Activated naive CD8-positive, alpha-beta T cell treated with anti-CD3 and anti-CD28 coated beads for 36 hours (primary cell): ENCODE measurements at places on chromosomes 7 and 10.
A peak's percentile ranks its signal among the peaks of the same experiment; 100 is the strongest.

- DNase-seq: no peak
- no peak overlapping the region for H3K4me3 ChIP-seq
- H3K27ac ChIP-seq: no peak overlapping the region
These were observed 80.0 kb upstream of the STK17A start for GRCh38 chr7:43502941-43503340.

DNA sequence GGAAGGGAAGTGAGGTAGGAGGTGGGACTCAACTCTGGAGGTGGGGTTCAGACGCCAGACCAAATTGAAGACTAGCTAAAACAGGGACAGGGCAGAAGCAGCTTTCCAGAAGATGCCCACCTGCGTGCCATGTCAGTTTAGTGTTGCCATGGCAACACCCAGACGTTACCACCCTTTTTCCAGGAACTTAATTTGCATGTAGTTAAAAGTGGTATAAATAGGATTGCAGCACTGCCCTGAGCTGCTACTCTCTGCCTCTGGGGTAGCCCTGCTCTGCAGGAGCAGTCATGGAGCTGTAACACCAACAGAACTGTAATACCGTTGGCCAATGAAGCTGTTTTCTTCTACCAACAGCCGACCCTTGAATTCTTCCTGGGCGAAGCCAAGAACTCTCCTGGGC is 93.8 kb downstream of the PRKCQ start:
- no peak overlapping the region for H3K4me3 ChIP-seq
- H3K27ac ChIP-seq: peak overlapping the region; percentile 51
- no peaks in the 10 kb centered on the region for H3K27me3 ChIP-seq
- H3K36me3 ChIP-seq: peaks cover 71% of the 10 kb centered on the region
- no peak for DNase-seq

DNA sequence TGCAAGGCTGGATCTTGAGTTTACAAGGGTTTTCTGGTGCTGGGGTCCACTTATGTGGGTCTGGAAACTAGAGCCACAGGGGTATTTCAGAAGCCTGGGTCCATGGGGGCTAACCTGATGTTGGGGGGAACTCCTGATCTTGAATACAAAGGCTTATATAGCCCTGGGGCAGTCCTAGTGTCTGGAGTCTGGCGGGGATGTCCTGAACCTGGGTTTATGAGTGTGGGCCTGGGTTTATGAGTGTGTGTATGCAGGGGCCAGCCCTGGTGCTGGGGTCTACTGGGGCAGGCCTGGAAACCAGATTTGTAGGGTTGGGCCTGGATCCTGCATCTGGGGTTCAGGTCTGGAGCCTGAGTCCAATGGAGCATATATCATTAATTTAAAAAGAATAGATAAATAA is 146.5 kb upstream of the C1GALT1 start:
- DNase-seq: no peak
- H3K27ac ChIP-seq: no peak overlapping the region
- H3K27me3 ChIP-seq: peaks cover 23% of the 10 kb centered on the region
- no peaks in the 10 kb centered on the region for H3K4me1 ChIP-seq
- H3K36me3 ChIP-seq: no peaks in the 10 kb centered on the region
- H3K4me3 ChIP-seq: no peak overlapping the region

- no peaks in the 10 kb centered on the region for H3K36me3 ChIP-seq
- no peak for DNase-seq
- no peak overlapping the region for H3K4me3 ChIP-seq
- no peaks in the 10 kb centered on the region for H3K27me3 ChIP-seq
- H3K27ac ChIP-seq: no peak overlapping the region
These were observed 190.3 kb upstream of the ETV1 start for GRCh38 chr7:14179781-14180180.

GRCh38 chr7:149605696-149606095 is 108.1 kb upstream of the ZNF746 start:
- DNase-seq: no peak
- no peak overlapping the region for H3K27ac ChIP-seq
- peaks cover 23% of the 10 kb centered on the region for H3K4me1 ChIP-seq
- H3K27me3 ChIP-seq: no peaks in the 10 kb centered on the region

GRCh38 chr7:131623154-131623553 is 66.7 kb upstream of the PODXL start:
- H3K4me1 ChIP-seq: no peaks in the 10 kb centered on the region
- H3K36me3 ChIP-seq: no peaks in the 10 kb centered on the region
- H3K27ac ChIP-seq: no peak overlapping the region
- no peak for DNase-seq
- H3K27me3 ChIP-seq: peaks cover 7% of the 10 kb centered on the region

DNA sequence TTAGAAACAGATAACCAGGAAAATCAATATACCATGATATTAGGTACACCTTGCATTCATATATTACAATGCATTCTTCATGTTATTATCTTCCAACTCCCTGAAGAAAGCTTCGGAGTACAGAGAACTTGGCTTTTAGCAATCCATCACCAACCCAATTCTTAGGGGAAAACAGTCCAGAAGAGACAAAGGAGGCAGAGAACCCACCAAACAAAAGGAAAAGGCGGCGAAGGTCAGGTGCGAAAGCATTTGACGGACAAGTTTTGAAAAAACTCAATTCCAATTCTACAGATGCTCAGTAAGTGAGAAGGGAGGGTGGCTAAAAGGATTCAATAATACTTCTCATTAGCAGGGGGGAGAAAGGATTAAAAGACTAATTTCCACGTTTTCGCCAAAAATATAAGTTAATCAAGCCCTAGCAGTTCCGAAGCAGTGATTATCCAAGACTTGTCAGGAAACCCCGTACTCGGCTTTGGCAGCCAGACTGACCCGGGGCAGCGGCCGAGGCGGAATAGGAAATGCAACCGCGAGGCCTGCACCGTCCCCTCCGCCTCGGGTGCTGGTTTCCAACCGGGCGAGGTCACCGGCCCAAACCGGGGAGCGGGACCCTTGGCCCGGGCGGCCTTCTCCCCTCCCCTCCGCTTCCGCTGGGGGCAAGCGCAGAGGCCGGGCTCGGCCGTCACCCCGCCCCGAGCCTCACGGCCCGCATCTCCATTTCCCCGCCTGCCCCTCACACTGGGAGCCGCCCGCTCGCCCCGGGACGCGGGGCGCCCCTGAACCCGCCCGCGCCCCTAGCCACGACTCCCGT is 747 bp downstream of the GDI2 start:
- peaks cover 60% of the 10 kb centered on the region for H3K4me1 ChIP-seq
- DNase-seq: peak; percentile 53
- H3K36me3 ChIP-seq: peaks cover 44% of the 10 kb centered on the region
- peak overlapping the region; percentile 91 for H3K4me3 ChIP-seq
- no peaks in the 10 kb centered on the region for H3K27me3 ChIP-seq

- H3K4me1 ChIP-seq: no peaks in the 10 kb centered on the region
- H3K4me3 ChIP-seq: no peak overlapping the region
- DNase-seq: no peak
- H3K27me3 ChIP-seq: peaks cover 23% of the 10 kb centered on the region
- no peaks in the 10 kb centered on the region for H3K36me3 ChIP-seq
These were observed 38.7 kb downstream of the FAM241B start for GRCh38 chr10:69668721-69669120.

DNA sequence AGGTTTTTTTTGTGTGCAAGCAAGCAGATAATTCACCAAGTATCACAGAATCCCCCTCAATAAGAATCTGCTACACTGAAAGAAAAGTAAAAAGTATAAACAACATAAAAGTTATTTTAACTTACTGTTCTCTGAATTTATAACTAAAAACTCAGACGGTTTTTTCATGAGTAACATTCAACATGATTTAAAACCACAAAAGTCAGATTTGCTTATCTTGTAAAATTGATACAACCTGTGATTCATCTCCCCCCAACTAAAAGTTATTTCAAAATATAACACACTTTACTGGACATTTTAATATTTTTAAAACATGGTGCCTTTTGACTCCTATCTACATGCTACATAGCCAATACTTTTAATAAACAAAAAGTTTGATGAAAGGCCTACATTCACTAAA is 32.8 kb downstream of the TSPAN12 start:
- peaks cover 34% of the 10 kb centered on the region for H3K27me3 ChIP-seq
- no peaks in the 10 kb centered on the region for H3K36me3 ChIP-seq
- H3K4me3 ChIP-seq: no peak overlapping the region

DNA sequence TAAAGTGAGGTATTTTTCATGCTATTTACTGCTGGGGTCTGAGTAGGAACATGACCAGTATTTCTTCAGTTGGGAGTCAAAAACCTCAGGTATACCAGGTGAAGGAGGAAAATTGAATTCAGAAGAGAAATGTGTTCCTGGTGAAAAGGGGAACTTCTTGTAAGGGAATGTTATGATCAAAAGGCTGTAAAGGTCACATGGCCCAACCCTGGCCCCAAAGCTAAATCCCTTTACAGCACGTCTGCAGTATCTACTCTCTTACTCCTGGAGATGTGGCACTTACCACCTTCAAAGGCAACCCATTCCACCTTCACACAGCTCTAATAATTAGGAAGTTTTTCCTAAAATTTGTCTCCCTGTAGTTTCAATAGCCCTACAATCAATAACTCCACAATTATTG is 15.2 kb downstream of the PIK3AP1 start:
- H3K36me3 ChIP-seq: no peaks in the 10 kb centered on the region
- no peak overlapping the region for H3K4me3 ChIP-seq
- no peaks in the 10 kb centered on the region for H3K27me3 ChIP-seq
- no peaks in the 10 kb centered on the region for H3K4me1 ChIP-seq
- DNase-seq: no peak

DNA sequence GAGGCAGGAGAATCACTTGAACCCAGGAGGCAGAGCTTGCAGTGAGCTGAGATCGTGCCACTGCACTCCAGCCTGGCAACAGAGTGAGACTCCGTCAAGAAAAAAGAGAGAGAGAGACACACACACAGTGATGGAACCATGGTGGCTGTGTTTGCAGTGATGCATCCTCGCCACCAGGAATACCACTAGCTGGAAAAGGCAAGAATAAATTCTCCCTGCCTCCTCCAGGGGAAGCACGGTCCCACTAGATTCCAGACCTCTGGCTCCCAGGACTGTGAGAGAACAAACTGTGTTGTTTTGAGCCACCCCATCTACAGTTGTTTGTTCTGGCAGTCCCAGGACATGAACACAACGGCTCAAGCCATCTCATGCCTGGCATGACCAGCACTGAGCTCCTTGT is 320.3 kb upstream of the FOXK1 start:
- H3K4me3 ChIP-seq: no peak overlapping the region
- H3K4me1 ChIP-seq: no peaks in the 10 kb centered on the region
- no peak overlapping the region for H3K27ac ChIP-seq
- H3K36me3 ChIP-seq: no peaks in the 10 kb centered on the region
- H3K27me3 ChIP-seq: peaks cover 12% of the 10 kb centered on the region
- no peak for DNase-seq

DNA sequence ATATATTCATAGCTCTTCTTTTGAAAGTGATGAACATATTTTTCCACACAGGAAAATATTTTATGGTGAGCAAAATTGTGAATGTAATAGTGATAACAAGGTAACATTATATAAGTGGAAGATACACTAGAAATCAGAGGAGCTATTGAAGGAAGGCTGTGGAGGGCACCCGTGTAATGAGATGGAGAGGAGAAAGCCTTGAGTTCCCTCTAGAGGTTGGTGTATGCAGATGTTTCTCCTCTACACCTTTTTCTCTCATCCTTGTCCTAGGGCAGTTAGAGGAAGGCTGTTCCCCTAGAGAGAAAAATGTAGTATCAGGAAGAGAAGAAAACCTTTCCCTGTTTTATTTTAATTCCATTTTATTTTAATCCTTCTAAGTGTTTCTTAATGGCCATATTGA is 54.6 kb upstream of the NRG3 start:
- DNase-seq: no peak
- no peaks in the 10 kb centered on the region for H3K27me3 ChIP-seq
- H3K36me3 ChIP-seq: no peaks in the 10 kb centered on the region
- H3K4me3 ChIP-seq: no peak overlapping the region
